Suppressor macrophage treated with lipopolysaccharide for 1 hour (primary cell): ENCODE measurements at places on chromosomes 7 and 10.

- DNase-seq, result no peak
Measured at GRCh38 chr10:131736321-131736980, 164.4 kb upstream of the PPP2R2D start.

DNA sequence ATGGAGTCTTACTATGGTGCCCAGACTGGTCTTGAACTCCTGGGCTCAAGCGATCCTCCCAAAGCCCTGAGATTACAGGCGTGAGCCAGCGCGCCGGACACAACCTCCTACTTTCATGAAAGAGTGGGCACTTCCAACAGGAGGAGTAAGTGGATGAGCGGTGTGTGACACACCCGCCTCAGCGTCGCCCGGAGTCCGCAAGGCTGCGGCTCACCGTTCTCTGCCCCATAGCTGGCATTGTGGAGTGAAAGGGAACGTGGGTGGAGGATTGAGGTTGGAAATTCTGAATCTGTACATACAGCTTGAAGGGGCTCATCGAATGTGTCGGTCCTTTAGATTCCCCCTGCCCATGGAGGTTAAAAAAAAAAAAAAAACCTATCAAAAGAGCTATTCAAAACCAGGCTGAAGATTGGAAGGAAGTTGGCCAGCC is 524 bp upstream of the PRXL2A start:
- peak; percentile 61 for DNase-seq

DNA sequence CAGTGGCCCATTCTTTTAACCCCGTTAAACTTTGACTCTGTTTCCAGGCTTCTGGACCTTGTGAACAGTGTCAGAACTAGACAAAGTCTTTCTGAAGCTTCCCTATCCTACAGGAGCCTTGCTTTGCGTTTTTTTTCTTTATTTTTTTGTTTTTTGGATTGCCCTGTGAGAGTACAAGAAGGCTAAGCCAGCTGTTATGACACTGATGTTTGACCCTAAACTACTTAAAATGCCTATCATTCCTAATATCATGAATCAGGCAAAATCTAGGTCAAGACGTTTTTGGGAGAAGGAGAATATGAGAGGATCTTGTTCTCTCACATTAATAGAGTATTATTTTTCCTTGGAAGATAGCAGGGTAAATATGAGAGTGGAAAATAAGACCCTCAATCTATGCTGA is 79.8 kb downstream of the EPDR1 start:
- no peak for DNase-seq

DNA sequence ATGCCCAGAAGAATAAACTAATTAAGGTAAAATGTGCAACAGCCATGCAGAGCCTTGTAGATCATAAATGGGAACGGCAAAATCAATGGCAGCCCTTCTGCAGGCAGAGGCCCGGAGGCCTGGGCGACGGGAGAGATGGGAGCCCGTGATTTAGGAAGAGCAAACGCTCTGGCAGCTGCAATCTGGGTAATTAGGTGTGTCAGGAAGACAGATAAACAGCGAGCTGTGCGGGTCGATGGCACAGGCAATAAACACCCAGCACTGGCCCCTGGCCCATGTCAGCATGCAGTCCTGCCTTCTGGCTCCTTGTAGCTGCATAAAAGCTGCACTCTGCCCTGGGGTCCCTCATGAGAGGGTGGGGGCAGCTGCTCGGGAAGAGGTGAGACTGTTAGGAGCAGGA is 78.0 kb downstream of the GOLGA7B start:
- DNase-seq, result no peak

DNA sequence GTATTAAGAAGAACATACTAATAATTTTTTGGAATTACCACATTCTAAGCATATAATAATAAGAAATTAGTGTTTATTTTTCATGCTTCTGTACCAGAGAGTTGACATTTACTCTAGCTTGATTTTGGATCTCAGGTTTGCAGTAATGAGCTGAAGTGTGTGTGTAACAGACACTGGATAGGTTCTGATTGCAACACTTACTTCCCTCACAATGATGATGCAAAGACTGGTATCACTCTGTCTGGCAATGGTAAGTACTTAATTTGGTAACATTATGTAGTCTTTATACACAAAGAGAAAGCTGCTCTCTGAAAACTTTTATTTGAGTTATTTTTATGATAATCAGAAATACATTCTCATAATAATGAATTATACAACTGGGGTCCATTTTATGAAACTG is 54.1 kb downstream of the SRI start:
- DNase-seq, result peak; percentile 40

GRCh38 chr10:80462981-80463741 is 9.1 kb downstream of the TSPAN14 start:
- DNase-seq, result no peak

DNA sequence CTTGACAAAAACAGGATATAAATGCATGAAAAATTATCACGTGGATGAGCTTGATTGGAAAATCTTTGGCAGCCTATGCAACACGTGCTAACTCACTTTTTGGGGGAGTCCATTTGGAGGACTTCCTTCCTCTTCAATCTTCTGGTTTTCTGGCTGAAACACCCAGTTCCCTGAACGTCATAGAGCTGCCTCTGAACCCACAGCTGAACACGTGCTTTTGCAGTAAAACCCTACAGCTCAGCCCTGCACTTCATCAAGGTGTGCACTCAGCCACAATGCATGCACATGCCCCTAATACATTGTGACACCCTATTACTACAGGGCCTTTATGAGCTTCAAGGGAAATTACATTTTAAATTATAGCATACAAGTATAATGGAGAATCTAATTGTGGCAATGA is 808.7 kb upstream of the AUTS2 start:
- DNase-seq, result no peak

DNA sequence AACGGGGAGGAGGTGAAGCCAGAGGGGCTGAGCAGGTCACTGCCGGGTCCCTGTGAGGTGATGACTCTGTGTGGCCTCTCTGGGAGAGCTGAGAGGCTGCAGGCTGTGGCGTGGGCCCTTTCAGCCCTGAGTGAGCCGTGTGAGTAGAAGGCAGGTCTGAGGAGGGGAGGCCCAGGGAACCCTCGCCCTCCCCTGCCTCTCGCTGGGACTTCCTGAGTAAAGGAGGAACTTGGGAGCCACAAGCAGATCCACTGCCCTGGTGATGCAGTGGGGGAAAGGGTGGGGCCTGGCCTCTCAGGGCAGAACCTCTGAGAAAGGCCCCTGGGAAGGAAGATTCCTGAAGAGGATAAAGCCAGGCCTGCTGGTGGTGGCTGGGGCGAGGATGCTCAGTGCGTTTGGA is 22.8 kb downstream of the EEPD1 start:
- peak; percentile 79 for DNase-seq
